ENCODE measurements at places on chromosomes 1 and 21. TPM values are rescaled to one million over a fixed set of nuclear protein-coding genes. Genes with fewer than 3 reads are reported as not detected.

GRCh38 chr1:242530761-242531160 lies 6.3 kb upstream of the PLD5 start:
- DNase-seq = no peak

Gene LENEP
- total RNA-seq = not detected

DNA sequence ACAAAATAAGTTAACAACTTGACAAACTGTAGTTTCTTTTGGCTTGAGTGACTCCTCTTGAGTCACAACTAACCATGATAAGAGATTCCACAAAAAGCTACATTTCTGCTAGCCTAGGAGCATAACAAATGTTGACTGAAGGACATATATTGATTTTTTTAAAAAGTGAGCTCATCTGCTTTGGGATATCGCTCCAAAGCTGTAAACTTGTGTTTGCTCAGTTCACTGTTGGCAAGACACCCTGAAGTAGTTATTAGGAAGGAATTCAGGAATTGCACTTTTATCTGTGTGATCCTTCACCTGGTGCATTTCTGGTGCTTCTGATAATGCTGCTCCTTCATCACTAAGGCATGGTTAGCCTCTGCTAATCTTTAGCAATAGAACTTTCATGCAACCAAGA lies 23.7 kb downstream of the RWDD3 start:
- no peak for DNase-seq

DNA sequence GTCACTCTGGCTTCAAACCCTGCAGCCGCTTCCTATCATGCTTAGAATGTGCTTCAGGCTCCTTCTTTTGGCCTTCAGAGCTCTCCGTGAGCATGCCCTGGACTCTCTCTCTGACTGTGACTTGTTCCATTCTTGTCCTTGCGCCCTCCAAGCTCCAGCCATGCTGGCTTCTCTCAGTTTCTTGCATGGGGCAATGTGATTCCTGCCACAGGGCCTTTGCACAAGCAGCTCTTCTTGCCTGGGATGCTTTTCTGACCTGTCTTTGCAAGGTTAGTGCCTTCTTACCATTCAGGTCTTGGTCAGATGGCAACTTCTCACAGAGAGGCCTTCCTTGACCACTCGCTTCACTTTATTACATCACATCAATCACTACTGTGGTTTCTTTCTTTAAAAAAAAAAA lies 66.1 kb downstream of the NFASC start:
- no peak for DNase-seq

- no peak for DNase-seq
Measured at GRCh38 chr1:159941591-159942560, 3.5 kb downstream of the IGSF9 start.

Gene SPATA46
- not detected for total RNA-seq

DNA sequence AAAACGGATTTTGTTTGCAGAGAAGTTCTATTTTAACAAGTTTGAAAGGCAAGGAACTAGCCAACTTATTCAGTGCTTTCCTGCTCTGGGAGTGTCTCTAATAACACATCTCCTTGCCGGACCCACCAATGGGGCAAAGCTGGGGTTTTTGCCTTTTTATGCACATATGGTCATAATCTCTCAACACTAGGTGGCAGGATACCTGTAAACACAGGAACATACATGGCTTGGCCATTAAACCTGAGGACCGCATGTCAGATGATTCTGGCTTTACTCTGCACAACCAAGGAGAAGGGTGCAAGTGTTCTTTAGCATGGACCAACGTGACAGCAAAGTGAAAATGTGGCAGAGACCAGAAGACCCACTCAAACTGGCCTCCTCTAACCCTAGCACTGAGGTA lies 4.9 kb downstream of the TMEM9 start:
- no peak for DNase-seq

Gene USP1
- 39.8 TPM for total RNA-seq

- DNase-seq = peak; percentile 52
Measured at GRCh38 chr1:203406446-203407045, 55.6 kb upstream of the FMOD start.

DNA sequence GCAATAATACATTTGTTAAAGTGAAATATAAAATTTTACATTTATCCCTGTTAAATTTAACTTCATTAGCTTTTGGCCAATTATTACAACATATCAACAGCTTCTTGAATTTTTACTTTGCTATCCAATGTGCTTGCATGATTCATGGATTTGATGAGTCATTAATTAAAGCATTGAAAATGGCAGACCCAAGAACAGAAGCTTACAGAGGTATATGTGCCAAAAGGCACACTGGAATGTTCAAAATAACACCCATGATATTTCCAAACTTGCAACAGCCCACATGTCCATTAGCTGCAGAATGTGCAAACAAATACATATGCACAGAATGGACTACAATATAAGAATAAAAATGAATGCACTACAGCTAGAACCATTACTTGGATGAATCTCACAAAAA lies 76.4 kb upstream of the MAN1A2 start:
- DNase-seq = no peak

Gene IL22RA1
- 0.86 TPM for total RNA-seq

- no peak for DNase-seq
Measured at GRCh38 chr1:51330331-51331201, at the start of gene TTC39A. TTC39A (minus strand) TSS chr1:51330562; CDS start chr1:51330477, 85 bp downstream.

- DNase-seq = no peak
Measured at GRCh38 chr1:36859926-36860325, 174.4 kb downstream of the GRIK3 start.

DNA sequence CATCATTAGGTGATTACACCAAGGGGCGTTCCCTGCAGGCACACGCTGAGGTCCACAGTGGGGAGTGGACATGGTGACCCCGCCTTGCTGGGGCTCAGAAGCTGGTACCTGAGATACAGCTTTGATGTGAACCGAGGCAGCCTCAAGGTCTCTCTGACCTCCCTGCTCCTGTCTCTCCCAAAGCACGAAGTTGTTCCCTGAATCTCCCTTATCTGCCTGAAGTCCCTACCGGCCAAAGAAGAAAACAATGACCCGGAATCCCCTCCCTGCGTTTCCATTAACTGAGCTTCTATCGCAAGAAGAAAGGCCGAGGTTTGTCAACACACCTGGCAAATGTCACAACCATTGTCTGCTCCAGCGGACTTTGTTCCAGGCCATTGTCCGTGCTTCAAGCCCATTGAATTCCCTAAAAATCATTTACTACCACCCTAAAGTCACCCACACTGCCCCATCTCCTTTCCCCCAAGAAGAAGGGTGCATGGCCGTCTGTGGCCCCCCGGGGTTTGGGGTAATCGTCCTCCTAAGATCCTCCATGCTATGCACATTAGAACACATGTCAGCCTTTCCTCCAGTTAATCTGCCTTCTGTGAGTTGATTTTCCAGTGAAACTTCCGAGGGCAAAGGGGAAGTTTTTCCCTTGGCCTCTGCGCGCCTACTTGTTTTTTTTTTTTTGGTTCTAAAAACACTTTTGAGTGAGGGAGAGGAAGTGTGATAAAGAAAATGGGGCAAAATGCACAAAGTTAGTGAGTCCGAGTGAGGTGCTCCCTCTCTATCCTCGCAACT lies 48.1 kb upstream of the COL18A1 start:
- DNase-seq = no peak

DNA sequence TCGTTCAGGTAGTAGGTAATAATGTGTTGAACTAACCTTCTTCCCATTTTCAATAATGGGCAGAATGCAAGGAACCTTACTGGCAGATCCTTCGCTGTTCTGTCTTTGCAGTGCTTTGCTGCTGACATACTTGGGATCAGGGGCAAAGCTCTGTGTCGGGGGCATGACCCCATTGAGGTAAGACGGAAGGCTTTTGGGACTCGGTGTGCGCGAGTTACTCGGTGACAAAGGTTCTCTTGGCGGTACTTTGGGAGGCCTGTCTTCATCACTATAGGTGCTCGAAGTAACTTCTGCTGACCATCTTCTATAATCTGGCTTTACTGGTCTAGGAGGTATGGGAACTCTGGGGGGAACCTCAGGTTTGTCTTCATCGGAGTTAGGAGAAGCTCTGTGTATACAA lies 12.7 kb downstream of the ERRFI1 start:
- DNase-seq = no peak

DNA sequence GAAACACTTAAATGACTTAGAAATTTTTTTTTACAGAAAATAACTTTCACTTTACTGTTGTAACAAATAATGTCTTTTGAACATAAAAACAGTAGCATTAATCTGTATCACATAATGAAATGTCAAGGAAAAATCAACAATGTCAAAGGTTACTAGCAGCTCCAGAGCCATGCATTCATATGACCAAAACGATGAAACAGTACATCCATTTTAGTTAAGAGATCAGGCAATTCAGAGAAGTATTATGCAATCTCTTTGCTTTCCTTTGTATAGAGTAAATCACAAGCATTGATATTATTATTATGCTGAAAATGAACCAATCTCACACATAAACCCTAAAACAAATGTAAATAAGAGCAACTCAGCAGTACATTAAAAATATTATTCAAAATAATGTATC lies 748.9 kb downstream of the PLA2G4A start:
- DNase-seq = no peak

DNA sequence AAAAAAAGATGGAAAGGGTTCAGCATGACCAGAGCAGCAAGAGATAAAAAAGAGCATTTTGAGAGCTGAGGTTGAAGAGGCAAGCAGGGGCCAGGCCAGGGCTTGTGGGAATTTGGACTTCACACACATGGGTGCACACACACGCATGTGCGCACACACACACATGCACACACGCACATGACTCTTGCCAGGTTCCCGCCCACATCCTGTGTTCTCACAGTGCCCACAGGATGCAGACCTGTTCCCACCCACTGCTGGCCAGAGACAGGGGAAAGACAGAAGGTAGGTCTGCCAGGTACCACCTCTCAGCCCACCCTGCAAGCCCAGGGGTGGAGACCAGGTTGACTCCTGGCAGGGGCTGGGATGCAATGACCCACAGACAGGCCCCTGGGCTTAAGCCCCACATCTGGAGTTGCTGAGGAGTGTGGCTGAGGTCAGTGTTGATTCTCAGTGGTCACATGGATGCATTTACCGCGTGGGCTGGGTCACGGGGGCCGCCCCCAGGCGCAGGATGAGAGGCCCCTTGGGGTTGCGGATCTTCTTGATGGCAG lies 4.4 kb downstream of the COL16A1 start:
- DNase-seq = no peak

DNA sequence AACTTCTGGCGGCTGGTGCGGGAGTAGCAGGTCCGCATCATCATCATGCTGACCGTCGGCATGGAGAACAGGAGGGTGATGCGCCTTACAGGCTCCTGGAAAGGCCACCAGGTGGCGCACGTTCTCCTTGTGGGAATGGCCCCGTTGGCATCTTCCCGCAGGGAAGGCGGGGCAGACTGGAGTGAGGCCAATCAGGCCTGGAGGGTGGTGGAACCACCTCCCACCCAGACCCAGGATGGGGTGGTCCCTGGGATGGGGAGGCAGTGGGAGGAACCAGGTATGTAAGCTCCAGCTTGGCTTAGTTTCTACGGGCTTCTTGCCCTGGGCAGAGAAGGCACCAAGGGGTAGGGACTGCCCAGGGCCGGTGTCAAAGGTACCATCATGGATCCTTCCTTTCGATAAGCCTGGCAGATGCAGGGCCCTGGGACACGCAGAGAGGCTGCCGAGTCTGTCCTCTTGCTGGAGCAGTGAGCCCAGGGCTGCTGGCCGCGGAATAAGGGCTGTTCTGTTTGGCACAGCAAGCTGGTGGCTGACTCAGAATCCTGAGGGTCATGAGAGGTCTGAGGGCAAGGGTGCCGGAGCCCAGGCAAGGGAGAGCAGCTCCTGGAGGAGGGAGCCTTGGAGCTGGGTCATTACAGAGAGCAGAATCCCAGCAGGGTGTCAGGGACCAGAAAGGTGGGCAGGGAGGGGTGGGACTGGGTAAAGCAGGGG lies 8.7 kb upstream of the LGR6 start:
- peak; percentile 90 for DNase-seq

DNA sequence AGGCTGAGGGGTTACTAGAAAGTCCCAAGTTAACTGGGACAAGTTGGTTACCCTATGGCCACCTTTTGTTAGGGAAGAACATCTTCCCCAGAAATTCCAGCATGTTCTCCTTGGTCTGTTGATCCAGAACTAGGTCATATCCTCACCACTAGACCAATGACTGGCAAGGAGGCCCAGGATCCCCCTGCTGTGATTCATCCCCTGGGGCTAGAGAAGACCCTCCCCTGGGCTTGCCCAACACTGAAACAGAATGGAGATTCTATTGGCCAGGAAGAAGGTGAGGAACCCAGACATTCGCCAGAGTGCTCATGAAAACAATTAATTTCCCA lies 90.1 kb upstream of the SIM2 start:
- DNase-seq = no peak

Gene AMPD1
- total RNA-seq = not detected

GRCh38 chr1:92845908-92846307 lies 14.1 kb downstream of the RPL5 start:
- no peak for DNase-seq

DNA sequence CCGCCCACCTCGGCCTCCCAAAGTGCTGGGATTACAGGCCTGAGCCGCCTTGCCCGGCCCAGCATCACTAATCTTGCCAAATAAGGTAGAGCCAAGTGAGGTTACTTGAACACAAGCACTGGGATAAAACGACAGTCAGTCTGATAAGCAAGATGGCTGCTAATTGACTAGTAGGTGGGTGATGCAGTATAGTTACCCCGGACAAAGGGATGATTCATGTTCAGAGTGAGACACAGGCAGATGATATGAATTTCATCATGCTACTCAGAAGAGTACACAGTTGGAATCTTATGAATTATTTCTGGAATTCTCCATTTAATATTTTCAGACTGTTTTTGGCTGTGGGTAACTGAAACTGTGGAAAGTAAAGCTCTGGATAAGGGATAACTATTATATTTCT lies 178.4 kb downstream of the USP25 start:
- no peak for DNase-seq

DNA sequence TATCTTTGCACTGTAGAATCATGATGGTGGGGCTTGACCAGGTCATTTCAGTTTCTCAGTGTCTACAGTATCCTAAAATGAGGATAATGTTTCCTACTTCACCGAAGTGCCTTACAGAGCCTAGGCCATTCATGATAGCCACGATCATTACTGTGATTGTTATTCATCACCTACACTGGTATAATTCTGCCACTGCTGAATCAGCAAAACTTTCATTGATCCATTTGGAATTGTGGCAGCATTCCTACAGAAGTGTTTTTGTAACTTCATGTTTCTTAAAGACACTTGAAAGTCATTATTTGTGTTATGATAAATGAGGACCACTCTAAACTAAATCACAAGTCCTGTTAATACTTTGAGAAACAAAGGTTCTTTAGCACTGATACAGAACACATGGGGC lies 6.0 kb upstream of the PLPPR5 start:
- no peak for DNase-seq
